ENCODE measurements at places on chromosomes 2 and 18. TPM values are rescaled to one million over a fixed set of nuclear protein-coding genes. Genes with fewer than 3 reads are reported as not detected.
A peak's percentile ranks its signal among the peaks of the same experiment; 100 is the strongest.

Gene SIGLEC15
- not detected for polyA plus RNA-seq

GRCh38 chr18:58351776-58352175 lies 277.1 kb downstream of the ALPK2 start:
- no peak overlapping the region for H3K4me3 ChIP-seq
- H3K36me3 ChIP-seq = peaks cover 39% of the 10 kb centered on the region
- no peak overlapping the region for H3K27ac ChIP-seq
- H3K27me3 ChIP-seq = no peaks in the 10 kb centered on the region
- no peak for DNase-seq

DNA sequence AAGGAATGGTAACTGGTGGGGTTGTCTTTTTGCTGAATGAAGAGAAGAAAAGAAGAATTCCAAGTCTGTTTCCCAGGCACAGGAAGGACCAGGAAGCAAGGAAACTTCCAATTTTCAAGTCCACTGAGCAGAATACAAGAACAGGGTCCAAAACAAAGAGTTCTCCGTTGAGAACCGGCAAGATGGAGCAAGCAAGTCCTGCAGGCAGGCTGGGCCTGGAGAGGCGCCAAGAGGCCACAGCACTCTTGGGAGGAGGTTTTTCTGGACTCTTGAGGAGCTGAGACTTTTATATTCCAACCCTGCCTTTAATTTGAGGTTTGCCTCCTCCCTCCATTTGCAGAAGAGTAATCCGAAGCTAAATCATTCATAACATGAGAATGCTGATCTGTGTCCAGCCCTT lies 224.5 kb downstream of the IKZF2 start:
- no peaks in the 10 kb centered on the region for H3K4me1 ChIP-seq
- no peaks in the 10 kb centered on the region for H3K27me3 ChIP-seq
- no peak for DNase-seq
- H3K27ac ChIP-seq = no peak overlapping the region
- no peaks in the 10 kb centered on the region for H3K36me3 ChIP-seq
- no peak overlapping the region for H3K4me3 ChIP-seq

GRCh38 chr18:79197531-79197930 lies 128.3 kb downstream of the ATP9B start:
- H3K36me3 ChIP-seq = peaks cover 10% of the 10 kb centered on the region
- peak; percentile 15 for DNase-seq
- no peak overlapping the region for H3K4me3 ChIP-seq

DNA sequence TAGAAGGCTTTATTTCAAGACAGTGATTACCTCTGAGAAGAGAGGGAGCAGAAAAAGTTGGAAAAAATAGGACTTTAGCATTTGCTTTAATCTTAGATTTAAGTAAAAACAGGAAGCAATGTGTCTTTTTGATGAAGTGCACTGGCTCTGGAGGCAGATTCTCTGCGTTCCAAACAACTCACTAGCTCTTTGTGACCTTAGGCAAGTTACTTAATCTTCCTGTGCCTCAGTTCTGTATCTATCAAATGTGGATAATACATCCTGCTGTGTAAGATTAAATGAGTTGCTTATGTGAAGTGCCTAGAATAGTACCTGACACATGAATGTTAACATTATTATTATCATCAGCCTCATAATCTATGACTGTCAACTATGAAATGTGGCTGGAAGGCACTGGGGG lies 42.3 kb downstream of the RPRD1A start:
- no peaks in the 10 kb centered on the region for H3K4me1 ChIP-seq
- H3K4me3 ChIP-seq = no peak overlapping the region
- peaks cover 5% of the 10 kb centered on the region for H3K36me3 ChIP-seq
- no peaks in the 10 kb centered on the region for H3K27me3 ChIP-seq
- no peak overlapping the region for H3K27ac ChIP-seq
- peak; percentile 4 for DNase-seq

Gene SLC23A3
- polyA plus RNA-seq = 10.9 TPM

DNA sequence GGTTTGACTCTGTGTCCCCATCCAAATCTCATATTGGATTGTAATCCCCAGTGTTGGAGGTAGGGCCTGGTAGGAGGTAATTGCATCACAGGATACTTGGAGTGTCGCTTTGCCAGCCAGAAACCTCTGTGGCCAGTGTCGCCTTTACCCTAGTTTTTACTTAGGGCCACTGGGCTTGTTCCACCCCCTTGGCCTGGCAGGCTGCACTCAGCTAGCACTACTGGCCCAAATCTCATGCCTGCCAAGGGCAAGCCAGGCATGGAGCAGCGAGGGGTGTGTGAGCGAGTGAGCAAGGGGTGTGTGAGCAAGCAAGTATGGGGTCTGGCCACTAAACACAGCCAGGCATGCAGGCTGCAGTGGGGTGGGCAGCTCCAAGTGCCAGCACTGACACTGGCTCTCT lies 178.7 kb upstream of the MGAT5 start:
- H3K4me1 ChIP-seq = no peaks in the 10 kb centered on the region
- no peaks in the 10 kb centered on the region for H3K27me3 ChIP-seq
- H3K4me3 ChIP-seq = no peak overlapping the region
- H3K36me3 ChIP-seq = no peaks in the 10 kb centered on the region
- no peak for DNase-seq

DNA sequence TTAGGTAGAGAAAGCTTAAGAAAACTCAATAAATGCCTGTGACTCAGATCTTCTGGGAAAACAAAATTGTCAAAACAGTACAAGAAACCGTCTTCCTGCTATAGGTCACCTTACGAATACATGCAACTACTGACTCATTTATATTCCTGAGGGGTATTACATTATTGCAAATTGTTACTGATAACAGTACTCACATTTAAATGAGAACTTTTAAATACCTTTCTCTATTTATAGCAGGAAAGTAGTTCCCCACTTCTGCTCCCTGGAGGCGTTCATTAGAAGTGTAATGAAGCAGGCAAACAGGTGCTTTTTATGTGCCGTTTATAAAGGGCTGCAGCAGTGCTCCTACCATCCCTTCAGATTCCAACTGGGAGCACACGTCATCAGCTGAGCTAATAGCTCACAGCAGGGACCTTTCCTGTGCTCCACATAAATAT lies 65.1 kb upstream of the RPRM start:
- no peak overlapping the region for H3K4me3 ChIP-seq
- DNase-seq = peak; percentile 23
- H3K27me3 ChIP-seq = no peaks in the 10 kb centered on the region
- H3K27ac ChIP-seq = no peak overlapping the region

Gene NCKAP1
- polyA plus RNA-seq = 45.4 TPM

DNA sequence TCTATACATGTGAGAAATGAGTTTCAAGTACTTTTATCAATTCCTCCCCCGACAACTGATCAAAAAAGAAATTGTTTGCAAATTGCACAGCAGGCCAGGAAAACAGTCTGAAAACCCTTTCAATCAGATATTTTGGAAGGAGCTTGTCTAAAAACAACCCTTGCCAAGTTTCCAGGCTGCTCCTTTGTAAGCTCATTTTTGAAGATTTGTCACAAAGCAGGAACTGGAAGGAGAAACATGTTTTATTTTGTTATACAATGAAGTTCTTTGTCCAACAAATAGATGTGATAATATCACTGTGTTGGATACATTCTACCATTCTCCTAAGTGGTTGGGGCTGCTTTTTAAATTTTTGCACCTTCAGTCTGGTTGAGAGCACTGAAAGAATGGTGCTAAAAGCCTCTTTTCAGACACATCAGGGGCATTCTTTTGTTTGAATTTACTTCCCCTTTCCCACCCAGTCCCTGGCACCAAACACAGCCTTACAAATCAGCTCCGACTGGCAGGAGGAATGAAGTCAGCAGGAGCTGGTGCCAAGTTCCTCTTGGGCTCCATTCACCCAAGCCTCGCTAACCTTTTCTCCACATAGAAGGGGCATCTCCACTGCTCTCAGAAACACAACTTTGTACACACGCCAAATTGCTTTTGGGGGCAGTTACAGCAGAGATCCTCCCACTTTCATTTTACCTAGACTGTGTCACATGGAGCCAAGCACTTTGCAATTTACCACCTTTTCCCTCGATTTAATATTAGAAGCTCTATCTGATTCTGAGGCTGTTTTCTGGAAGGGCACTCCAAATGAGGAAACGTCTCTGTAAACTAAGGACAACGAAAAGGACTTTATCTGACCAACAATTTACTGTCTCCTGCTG lies 88.0 kb downstream of the C1D start:
- DNase-seq = peak; percentile 67
- peaks cover 3% of the 10 kb centered on the region for H3K4me1 ChIP-seq
- H3K36me3 ChIP-seq = no peaks in the 10 kb centered on the region
- no peaks in the 10 kb centered on the region for H3K27me3 ChIP-seq
- no peak overlapping the region for H3K27ac ChIP-seq

Gene MRPS9
- polyA plus RNA-seq = 60.9 TPM

- H3K4me3 ChIP-seq = no peak overlapping the region
- no peak overlapping the region for H3K27ac ChIP-seq
- no peaks in the 10 kb centered on the region for H3K27me3 ChIP-seq
- no peaks in the 10 kb centered on the region for H3K4me1 ChIP-seq
These were observed 87.7 kb downstream of the SH3YL1 start for GRCh38 chr2:175880-176820.

GRCh38 chr2:235857598-235857997 lies 310.6 kb downstream of the GBX2 start:
- no peak for DNase-seq
- H3K36me3 ChIP-seq = no peaks in the 10 kb centered on the region
- H3K27me3 ChIP-seq = no peaks in the 10 kb centered on the region
- peaks cover 4% of the 10 kb centered on the region for H3K4me1 ChIP-seq
- no peak overlapping the region for H3K27ac ChIP-seq

Gene TUBA3E
- polyA plus RNA-seq = not detected

- no peaks in the 10 kb centered on the region for H3K4me1 ChIP-seq
- no peak overlapping the region for H3K27ac ChIP-seq
- no peaks in the 10 kb centered on the region for H3K36me3 ChIP-seq
- H3K4me3 ChIP-seq = no peak overlapping the region
- H3K27me3 ChIP-seq = no peaks in the 10 kb centered on the region
These were observed 339.2 kb downstream of the ARHGAP15 start for GRCh38 chr2:143468341-143468888.

Data from kidney (tissue), 22 donors.